ENCODE measurements at places on chromosomes 6 and 20.

GRCh38 chr20:57620274-57620990 lies at the start of gene ZBP1:
TSS of gene ZBP1 (minus strand) at chr20:57620426. CDS start at chr20:57620295, 131 bp downstream.
- no peak for DNase-seq

DNA sequence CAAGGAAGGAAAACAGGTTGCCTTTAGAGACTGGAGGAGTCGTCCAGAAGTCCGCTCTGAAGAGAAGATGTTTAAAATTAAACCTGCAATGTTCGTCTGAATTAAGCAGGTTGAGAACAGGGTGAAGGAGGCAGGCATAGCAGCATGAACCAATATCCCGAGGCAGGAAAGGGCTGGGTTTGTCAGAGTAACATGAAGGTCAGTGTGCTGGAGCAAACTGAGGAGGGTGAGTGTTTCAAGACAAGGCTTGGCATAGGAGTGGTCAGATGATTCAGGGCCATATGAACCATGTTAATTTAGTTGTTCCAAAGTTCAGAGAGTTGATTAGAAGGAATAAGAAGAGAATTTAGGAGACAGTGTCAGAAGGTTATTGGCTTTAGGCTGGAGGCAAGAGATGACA lies 93.3 kb downstream of the UTRN start:
- peak; percentile 53 for DNase-seq

- DNase-seq = no peak
Measured at GRCh38 chr20:33945391-33946081, 48.2 kb upstream of the RALY start.

- DNase-seq = peak; percentile 15
Measured at GRCh38 chr6:89138173-89138572, 7.7 kb upstream of the PM20D2 start.

GRCh38 chr6:105791583-105792318 lies 294.4 kb upstream of the PRDM1 start:
- DNase-seq = no peak

- DNase-seq = no peak
Measured at GRCh38 chr6:161223646-161224045, 50.2 kb downstream of the AGPAT4 start.

GRCh38 chr6:18207438-18207837 lies 52.2 kb downstream of the KDM1B start:
- DNase-seq = no peak

GRCh38 chr20:41339957-41340326 lies 679 bp upstream of the LPIN3 start:
- DNase-seq = peak; percentile 23

DNA sequence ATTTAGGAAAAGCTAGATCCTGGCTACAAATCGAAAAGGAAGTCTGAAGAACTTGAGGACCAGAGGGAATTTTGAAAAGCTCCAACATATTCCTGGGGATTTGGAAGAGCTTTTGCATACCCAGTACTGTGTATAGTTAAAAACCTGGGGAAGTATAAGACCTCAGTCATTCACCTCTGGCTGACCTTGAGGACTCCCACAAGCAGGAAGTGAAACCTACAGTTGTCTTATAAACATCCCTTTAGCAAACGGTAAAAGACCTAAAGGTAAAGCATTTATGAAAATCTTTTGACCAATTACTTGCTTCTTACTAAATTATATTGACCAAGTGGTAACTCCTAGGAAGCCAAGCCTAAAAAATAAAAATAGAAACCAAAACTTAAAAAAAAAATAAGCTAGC lies 175.0 kb downstream of the HAO1 start:
- no peak for DNase-seq

DNA sequence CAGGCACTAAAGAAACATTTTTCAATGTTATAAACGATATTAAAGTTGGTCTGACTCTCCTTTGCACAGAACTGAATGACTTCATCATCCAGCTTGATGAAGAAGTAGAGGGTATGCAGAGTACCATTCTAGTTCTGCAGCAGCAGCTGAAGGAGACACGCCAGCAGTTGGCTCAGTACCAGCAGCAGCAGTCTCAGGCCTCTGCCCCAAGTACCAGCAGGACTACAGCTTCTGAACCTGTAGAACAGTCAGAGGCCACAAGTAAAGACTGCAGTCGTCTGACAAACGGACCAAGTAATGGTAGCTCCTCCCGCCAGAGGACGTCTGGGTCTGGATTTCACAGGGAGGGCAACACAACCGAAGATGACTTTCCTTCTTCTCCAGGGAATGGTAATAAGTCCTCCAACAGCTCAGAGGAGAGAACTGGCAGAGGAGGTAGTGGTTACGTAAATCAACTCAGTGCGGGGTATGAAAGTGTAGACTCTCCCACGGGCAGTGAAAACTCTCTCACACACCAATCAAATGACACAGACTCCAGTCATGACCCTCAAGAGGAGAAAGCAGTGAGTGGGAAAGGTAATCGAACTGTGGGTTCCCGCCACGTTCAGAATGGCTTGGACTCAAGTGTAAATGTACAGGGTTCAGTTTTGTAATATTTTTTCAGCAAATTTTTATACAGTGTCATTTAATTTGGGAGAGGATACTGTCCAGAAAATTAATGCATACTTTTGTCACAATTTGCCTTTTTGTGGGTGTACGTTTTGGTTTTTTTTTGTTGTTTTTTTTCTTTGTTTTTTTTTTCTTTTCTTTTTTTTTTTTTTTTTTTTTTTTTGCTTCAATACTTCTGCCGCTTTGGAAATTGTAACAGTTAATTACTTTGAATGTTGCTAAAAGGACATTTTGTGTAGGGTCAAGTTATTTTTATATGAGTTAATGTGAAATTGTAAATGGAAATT lies 6.6 kb upstream of the ACAT2 start:
- no peak for DNase-seq

DNA sequence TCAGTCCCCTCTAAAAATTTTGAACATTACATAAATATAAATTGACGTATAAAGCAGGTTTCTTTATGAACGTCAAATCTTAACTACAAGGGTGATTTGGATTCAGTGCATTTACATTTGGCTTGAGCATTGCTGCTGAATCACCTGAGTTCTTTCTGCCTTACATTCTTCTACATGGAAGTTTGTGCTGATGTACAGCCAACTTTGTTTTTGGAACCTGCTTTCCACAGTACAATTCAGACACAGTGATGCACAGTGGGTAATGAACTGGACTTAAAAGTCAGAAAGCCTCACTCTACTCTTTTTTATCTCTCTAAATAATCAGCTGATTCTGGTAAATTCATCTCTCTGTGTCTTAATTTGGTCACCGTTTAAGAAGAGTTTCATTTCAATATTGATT lies 47.6 kb downstream of the RCAN2 start:
- no peak for DNase-seq

GRCh38 chr6:109793792-109794191 lies 102.7 kb downstream of the FIG4 start:
- peak; percentile 93 for DNase-seq

DNA sequence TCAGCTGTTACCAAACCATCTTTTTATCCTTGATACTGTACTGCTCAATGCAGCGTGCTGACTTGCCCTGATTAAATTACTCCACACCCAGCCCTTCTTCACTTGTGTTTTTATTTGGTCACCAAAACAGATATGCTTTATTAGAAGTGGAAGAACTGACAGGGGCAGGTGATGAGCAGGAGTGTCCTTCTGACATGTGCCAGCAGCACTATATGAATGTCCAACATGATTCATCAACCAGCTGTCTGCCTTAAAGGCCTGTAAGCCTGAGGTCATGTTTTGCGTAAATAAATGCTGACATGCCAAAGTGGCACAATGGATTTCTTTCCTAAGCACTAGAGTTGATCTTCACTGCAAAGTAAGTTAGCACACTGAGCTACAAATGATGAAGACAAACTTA lies 15.4 kb downstream of the POPDC3 start:
- no peak for DNase-seq

DNA sequence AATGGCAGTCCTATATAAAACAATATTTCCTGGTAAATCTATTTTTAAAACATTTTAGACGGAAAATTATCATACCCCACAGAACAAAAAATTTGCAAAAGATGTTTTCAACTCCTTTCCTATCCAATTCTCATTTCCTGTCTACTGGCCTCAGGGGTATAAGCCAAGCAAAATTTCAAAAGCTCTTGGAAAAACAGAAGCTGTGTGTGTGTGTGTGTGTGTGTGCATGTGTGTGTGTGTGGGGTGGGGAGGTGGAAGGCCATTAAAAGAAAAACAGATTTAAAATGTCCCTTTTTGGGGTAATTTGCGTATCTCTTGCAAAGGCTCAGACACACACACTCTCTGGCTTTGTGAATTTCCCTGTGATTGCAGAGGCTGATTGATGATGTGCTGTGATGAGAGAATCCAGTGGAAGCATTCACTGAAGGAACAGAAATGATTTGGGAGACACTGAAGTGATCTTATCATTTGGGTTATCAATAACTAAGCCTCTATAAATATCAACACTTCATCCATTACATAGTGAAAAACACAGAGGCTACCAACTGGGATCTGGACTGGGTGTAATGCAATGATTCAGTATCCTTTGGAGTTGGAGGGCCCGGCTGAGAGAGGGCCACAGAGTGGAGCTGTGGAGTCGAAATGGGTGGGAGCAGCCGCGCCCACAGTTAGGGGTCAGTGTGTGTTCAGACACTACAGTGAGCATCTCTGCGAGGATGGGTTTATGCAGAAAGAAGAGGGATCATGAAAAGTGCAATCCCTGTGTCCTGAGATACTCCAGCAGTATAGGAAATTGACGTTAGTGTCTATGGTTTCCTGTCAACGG lies 106.8 kb upstream of the PREP start:
- no peak for DNase-seq

GRCh38 chr20:10940941-10941340 lies 267.1 kb upstream of the JAG1 start:
- DNase-seq = no peak

DNA sequence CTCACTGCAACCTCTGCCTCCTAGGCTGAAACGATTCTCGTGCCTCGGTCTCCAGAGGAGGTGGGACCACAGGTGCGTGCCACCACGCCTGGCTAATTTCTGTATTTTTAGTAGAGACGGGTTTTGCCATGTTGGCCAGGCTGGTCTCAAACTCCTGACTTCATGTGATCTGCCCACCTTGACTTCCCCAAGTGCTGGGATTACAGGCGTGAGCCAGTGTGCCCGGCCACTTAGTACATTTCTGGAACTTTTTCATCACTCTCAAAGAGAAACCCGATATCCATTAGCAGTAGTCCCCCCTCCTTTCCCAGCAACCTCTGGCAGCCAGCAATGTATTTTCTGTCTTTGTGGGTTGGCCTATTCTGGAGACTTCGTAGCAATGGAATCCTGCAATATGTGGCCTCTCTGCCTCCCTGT lies 109.8 kb downstream of the JARID2 start:
- no peak for DNase-seq

DNA sequence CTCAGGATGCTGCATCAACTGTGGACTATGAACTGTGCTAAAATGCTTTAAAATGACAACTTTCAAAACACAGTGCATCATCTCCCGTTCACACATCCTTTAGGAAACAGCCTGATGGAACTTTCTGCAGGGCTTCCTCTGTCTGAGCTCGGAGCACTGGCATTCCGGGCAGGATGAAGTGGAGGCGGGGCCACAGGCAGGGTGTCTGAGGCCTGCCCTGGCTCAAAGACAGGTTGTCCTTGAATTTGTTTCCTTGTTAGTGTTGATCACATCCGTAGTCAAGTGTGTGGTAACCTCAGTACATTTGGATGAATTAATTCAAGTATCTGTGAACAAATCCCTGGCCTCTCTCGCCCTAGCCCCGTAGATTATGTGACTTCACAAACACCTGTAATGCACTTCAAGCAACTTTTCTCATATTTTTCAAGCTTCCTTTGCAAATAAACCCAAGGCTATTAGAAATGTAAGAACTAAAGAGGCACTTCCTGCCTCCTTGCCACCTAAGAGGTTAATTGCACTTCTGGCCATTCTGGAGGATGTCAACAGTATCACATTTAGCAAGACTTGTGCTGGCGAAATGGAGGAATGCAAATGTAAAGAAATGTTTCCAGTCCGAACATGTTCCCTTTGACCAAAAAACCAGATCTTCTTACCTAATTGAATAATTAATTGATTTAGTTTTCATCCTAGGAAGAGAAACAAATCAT lies 3.1 kb downstream of the CD93 start:
- peak; percentile 91 for DNase-seq

DNA sequence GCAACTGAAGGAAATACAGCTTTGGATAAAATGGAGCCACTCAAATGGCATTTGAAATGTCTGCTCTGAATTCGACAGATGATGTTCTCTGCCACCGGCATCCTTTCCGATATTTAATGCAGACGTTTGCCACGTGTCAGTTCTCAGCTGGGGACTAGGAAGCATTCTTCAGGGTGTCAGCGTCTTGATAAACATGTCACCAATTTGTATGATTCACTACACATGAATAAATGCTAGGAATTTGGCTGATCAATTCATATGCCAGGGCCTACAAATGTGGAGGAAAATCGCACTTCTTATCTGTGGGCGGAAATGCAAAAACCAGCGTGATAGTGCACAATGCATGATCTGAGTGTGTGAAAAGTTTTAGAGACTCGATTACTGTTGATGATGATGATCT lies 169.5 kb downstream of the SLC24A3 start:
- DNase-seq = no peak

- no peak for DNase-seq
Measured at GRCh38 chr6:39893286-39893685, 41.0 kb downstream of the MOCS1 start.

GRCh38 chr6:72464791-72465691 lies 156.8 kb upstream of the KCNQ5 start:
- DNase-seq = no peak

DNA sequence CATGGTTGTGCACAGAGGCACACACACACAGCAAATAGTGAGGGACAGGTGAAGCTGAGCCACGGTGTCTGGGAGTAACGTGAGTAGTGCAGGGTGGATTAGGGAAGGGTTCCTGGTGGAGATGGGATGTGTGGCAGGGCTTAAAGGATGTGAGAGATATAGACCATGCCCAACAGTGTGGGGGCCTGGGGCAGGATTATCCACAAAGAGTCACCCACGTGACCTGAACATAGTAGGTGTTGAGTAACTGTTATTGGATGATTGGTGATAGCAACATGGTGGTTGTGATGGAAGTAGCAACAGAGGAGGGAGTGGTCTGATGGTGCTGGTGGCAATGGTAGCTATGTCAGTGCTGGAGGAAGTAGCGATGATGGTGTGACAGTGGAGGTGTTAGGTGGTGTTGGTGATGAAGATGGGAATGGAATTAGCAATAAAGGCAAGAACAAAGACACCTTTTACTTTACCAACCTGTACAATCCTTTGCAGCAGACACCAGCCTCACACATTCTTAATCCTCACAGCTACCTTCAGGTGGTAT lies 135.1 kb downstream of the MRPL14 start:
- no peak for DNase-seq

GRCh38 chr6:137659871-137660270 lies 165.7 kb upstream of the OLIG3 start:
- DNase-seq = no peak

Measured in dermis microvascular lymphatic vessel endothelial cell (primary cell).